ENCODE measurements at places on chromosomes 16 and 17. TPM values are rescaled to one million over a fixed set of nuclear protein-coding genes. Genes with fewer than 3 reads are reported as not detected.

DNA sequence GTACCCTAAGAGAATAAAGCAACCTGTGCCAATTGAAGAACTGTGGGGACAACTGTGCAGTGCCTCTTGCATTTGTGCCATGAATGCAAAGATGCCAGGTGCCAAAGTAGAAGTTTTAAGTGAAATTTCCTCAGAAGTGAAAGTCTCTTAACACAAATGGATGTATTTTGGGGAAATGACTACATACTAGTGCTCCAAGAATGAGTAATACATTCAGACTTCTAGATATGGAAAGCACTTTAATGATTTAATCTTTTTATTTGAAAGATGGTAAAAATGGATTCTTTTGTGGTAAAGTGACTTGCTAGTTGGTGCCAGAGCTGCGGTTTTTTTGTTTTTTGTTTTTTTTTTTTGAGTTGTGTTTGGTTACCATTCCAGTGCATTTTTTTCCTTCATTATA, 15.0 kb downstream of the UTP18 start:
- DNase-seq: no peak

GRCh38 chr17:45374501-45374900, 57.7 kb upstream of the MAP3K14 start:
- DNase-seq: no peak

DNA sequence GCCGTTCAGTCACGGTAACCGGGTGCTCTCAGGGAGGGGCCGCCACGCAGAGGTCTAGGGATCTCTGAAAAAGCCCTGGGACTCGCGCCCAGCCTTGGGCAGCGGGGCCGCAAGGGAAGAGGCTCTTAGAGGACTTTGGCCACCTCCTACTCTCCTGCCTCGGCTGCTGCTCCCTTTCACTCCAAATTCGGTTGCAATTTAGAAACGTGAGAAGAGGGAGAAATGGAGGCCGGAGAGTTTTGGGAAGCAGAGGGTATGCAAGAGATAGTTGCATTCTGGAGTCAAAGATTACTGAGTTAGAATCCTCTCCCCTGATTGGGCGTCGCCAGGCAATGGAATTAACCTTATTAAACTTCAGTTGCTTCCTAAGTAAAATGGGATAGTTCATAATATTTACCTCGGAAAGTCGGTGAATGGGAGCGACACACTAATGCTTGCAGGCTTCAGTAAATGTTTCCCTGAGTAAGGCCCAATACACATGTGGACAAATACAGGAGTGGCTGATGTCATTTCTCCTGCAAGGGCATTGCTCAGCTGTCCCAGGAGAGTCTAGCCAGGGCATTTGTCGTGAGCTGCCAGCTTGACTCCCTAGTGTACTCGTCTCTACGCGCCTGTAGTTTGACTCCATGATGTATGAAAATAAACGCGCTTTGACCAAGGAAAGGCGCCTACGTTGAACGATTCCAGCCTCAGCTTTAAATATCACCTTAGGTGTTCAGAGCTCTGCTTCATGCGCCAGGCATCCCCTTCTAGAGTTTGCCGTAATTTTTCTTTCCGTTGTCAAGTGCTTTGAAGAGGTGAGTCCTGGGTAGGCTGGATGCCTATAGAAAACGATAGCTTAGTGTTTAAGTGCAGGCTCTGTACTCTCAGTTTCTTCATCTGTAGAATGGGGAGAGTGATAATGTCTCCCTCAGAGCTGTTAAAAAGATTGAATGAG, 667 bp downstream of the OGFOD1 start:
- peak; percentile 84 for DNase-seq

Gene FBXW10
- 0.41 TPM for total RNA-seq

DNA sequence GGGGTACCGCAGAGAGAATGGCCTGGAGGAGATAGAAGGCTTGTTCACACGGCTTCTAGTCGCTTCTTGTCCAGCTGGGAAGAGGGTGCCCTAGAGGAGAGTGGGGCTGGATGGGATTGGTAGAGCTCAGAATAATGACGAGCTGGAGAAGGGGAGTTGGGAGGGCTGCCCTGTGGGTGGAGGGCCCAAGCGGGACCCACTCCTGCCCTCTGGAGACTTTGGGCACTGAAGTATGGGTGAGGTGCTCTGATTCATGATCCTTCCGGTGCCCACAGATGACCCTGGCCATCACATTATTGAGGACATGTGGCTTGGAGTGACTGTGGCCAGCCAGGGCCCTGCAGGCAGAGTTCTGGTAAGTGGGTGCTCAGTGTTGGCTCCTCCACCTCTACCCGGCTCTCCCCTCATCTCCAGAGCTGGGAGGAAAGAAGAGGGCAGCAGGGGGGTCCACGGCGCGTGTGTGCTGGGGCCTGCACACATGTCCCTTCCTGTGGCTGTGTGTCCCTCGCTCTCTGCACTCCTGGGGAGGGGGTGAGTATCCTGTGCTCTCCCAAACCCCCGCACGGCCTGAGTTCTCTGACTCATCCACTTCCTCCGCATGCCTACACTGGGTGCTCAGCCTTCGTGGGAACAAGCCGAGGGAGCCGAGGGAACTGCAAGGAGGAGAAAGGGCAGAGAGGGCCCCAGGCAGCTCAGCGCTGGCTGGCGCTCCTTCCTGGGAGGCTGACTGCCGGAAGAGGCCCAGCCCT, 8.5 kb downstream of the ITGA3 start:
- peak; percentile 71 for DNase-seq

Gene YBX2
- total RNA-seq: 0.37 TPM

Gene PRR15L
- total RNA-seq: not detected

- peak; percentile 92 for DNase-seq
Measured at GRCh38 chr17:3512505-3513171, 36.8 kb downstream of the ASPA start.

DNA sequence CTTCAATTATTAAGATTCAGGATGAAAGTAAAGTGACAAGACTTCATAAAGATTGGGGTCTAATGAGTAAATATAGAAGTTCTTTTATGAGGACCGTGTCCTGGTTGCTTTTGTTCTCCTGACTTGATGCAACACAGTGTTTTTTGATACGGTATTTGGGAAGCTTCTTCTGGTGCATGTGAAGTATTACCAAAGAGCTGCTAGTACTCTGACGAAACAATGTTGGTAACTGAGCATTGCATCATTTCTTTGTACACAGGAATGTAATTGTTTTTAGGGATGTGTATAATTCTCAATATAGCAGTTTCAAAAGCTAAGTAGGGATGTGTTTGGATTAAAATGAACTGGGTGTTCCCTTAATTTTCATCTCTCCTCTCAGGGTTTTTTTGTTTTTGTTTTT, 15.9 kb downstream of the KPNB1 start:
- no peak for DNase-seq

GRCh38 chr17:12605222-12605621, 60.5 kb upstream of the MYOCD start:
- DNase-seq: no peak

All from psoas muscle (tissue), 8 donors.